ENCODE measurements at places on chromosomes 7 and 10.

DNA sequence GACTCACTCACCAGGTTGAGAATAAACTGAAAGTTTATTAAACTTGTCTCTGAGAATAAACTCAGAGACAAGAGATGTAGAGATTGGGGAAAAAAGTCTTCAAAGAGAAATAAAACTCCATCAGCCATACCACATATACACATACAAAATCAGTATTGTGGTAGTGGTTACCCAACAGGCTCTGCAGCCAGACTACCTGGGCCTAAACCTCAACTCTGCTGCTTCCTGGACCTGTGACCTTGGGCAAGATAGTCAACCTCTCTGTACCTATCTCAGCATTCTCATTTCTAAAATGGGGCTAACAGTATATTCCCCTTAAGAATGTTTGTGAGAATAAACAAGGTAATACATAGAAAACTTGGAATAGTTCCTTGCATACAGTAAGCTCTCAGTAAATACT is 15.3 kb downstream of the TPK1 start:
- DNase-seq: no peak

DNA sequence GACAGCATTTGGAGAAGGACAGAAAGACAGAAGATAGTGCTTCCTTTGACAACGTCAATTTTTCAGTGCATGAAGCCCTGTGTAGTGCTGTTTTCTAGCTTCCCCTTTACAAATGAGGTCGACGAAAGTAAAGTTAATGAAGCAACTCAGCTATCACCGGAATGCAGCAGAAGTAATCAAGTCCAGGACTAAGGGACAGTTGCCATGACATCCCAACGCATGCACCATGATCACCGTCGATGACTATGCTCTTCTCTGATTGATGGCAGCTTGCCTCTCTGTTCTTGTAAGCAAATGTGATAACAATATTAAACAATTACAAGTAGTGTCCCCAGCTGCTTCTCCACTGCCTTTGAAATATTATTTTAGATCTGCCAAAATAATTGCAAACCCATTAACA is 205.8 kb downstream of the FRMD4A start:
- DNase-seq: no peak

DNA sequence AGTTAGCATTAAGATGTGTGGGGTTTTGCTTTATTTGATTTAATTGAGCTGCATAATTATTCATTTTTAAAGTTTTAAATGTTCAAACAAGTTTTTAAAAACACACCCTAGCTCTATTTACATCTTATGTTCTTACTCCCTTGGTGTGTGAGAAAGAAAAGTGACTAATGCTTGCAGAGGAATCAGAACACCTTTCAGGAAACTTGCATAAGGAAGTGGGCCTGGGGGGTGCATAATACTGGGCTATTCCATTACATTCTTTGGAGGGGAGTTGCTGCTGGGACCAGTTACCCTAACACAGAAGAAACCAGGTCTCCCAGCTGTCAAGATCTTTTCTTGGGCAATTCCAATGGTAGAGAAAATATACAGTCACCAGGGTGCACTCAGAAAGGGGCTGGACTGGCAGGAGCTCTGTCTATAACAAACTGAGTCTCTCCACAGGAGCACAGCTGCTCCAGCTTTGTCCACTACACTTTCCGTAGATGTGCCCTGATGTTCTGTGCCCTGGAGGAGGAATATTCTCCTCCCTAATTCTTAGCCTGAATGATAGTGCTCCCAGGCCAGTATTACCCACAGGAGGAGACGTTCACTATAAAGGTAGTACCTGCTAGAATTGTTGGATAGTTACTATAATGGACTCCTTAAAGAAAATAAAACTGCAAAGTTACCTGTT is 304.2 kb downstream of the CDC14C start:
- DNase-seq: no peak

GRCh38 chr7:81501220-81501619 is 268.6 kb downstream of the HGF start:
- no peak for DNase-seq

DNA sequence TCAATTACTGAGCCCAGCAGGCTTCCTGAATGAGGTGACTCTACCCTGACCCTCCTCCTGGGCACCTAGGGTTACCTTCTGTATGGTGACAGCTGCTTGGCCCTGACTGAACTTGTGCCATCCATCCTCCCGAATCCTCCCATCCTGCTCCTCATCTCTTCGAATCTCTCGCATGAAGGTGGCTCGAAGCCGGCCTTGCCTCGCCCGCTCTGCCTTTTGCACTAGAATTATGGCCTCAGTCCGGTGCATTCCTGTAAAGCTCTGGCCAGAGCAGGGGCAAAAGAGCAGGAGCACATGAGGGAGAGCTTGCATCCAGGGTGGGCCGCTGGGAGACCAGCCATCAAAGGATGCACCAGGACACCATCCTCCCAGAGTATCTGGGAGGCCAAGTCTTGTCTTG is 7.5 kb downstream of the H2BK1 start:
- DNase-seq: no peak

DNA sequence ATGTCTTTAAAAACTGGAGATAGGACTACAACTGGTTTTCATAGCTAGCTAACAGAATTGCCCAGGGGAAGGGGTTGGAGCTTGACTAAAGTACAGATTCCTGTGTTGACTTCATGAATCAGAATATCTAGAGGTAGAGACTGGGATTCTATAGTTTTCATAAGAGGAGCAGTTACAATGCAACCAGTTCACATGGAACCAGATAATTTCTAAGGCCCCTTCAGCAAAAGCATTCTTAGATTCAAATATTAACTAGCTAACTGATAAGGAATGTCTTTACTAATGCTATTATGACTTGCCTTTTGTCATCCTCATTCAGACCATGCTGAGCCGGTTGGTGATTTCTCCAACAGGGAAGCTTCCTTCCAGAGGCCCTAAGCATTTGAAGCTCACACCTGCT is 5.7 kb downstream of the WEE2 start:
- no peak for DNase-seq

DNA sequence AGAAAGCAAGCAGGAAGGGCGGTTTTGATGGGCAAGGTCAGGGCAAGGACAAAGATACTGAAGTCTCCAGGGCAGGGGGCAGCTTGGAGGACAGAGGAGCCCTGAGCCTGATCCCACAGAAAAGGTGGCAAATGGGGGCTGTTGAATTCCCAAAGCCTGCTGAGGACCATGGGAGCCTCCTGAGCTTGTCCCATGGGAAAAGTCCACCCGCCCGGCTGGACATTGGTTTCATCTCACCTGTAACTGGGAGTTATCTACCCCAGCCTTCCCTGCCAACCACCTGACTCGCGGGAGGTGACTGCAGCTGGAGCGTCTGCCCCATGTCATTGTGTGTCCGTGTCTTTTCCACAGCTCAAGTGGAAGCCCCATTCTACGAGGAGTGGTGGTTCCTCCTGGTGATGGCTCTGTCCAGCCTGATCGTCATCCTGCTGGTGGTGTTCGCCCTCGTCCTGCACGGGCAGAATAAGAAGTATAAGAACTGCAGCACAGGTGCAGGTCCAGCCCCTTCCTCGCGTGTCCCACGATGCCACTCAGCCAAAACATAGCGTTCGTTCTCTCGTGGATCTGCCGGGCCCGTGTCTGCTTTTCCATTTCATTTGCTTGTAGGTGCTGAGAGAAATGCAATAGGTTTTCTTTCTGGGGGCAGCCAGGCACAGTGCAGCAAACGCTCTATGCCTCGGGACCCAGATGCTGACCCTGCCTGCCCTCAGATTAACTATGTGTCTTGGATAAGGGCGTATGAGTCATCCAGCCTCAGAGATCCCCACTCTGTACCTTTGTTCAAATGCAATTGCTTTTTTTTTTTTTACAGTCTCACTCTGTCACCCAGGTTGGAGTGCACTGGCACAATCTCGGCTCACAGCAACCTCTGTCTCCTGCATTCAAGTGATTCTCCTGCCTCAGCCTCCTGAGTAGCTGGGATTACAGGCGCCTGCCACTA is 444.5 kb upstream of the FOXK1 start:
- DNase-seq: no peak

- no peak for DNase-seq
Measured at GRCh38 chr7:30241767-30242166, 42.6 kb upstream of the ZNRF2 start.

- no peak for DNase-seq
Measured at GRCh38 chr10:4372601-4373000, 453.4 kb upstream of the AKR1E2 start.

- no peak for DNase-seq
Measured at GRCh38 chr7:37429435-37429791, 19.3 kb downstream of the ELMO1 start.

DNA sequence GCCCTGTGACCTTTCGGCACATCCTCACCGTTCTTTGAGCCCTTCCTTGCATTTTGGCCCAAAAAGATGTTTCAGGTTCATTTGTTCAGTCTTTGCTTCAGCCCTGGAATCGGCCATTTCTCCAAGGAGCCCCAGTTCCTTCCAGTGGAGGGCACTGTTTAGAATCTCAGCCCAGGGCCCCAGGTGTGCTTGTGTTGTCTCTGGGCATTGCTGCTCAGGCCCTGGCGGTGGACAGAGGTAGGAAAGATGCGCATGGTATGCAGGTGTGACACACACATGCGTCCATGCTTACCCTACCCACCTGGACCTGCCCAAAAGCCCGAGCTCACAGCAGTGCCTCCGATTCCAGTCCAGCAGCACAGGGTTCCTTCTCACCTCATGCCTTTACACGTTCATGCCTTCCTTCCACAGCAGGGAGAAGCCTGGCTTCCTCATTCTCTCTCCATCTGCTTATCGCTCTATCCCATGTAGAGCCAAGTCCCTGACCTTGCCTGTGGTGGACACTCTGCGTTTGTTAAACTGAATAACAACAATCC is 70.6 kb downstream of the LHPP start:
- no peak for DNase-seq

DNA sequence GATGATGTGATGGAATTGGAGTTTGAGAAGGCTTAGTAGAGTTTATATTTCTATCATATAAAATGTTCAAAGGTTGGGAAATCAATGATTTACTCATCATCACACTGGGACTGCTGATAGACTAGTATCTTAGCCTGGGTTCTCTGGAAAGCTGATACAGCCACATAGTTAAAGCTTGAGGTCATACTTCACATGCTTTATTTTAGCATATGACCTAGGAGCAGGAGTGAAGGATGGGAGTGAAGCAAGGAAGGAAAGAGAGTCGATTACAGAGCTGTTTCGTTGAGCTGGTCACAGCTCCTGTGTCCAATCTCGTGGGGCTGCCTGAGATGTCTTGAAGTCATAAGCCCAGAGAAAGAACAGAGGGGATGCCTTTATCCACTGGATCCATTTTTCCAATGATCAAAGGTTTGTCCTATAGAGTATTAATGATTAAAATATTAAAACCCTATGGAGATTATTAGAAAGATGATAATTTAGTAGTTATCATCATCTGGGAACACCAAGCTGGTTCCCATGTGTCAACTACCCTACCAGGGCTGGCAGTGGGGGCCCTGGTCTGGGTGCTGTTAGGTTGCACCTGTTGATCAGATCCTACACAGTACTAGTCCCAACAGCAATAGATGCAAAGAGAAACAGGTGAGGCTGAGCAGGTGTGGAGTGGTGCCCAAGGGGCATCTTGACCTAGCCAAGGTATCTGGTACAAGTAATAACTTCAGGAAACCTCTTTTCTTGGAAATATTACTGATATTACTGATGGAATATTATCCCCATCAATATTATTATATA is 77.8 kb downstream of the BAMBI start:
- DNase-seq: no peak

GRCh38 chr7:72078856-72079255 is 333.3 kb downstream of the CALN1 start:
- no peak for DNase-seq

DNA sequence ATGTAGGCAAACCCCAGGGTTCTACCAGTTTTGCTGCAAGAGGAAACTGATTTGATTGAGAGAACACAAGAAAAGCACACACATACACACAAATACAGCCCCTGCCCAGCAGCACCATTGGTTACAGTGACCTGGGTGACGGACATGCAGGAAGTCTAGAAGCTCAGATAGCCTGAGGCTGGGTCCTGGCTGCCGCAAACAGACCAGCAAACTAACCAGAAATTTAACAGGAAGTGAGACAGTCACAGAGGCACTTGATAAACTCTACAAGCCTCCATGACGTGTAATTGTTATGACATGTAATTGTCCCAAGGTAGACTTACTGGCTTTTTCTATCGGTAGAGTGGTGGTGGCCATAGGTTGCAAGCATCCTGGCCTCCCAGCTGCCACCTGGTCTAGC is 58.9 kb downstream of the PRKAR2B start:
- DNase-seq: no peak

Measured in head of caudate nucleus (tissue), 42 donors.